HuH-7.5 (cell line): ENCODE measurements at places on chromosomes 5 and 9.

- DNase-seq, result no peak
Measured at GRCh38 chr5:154284433-154284832, 93.9 kb downstream of the GALNT10 start.

GRCh38 chr9:121399883-121400607, 30.0 kb upstream of the STOM start:
- peak; percentile 13 for DNase-seq

DNA sequence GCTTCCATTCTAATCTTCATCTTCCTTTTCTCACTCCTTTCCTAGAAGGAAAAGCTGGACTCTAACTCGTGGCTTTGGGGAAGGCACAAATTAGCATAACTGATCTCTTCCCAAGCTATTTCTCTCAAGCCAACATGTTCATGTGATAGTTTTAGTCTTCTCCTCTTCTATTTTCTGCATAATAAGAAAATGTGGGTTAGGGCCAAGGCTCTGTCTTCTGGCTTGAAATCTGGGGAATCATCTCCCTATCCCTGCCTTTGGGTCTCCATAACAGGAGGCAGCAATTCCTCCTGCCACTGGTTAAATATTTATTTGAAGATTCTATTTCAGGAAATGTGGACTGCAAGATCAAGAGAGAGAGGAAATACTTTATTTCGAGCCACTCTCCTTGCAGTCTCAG, 1669.6 kb downstream of the MAT2B start:
- no peak for DNase-seq

- DNase-seq, result no peak
Measured at GRCh38 chr5:68110264-68110663, 105.3 kb upstream of the PIK3R1 start.

- no peak for DNase-seq
Measured at GRCh38 chr9:134182554-134183085, 18.3 kb upstream of the RNU6ATAC start.

DNA sequence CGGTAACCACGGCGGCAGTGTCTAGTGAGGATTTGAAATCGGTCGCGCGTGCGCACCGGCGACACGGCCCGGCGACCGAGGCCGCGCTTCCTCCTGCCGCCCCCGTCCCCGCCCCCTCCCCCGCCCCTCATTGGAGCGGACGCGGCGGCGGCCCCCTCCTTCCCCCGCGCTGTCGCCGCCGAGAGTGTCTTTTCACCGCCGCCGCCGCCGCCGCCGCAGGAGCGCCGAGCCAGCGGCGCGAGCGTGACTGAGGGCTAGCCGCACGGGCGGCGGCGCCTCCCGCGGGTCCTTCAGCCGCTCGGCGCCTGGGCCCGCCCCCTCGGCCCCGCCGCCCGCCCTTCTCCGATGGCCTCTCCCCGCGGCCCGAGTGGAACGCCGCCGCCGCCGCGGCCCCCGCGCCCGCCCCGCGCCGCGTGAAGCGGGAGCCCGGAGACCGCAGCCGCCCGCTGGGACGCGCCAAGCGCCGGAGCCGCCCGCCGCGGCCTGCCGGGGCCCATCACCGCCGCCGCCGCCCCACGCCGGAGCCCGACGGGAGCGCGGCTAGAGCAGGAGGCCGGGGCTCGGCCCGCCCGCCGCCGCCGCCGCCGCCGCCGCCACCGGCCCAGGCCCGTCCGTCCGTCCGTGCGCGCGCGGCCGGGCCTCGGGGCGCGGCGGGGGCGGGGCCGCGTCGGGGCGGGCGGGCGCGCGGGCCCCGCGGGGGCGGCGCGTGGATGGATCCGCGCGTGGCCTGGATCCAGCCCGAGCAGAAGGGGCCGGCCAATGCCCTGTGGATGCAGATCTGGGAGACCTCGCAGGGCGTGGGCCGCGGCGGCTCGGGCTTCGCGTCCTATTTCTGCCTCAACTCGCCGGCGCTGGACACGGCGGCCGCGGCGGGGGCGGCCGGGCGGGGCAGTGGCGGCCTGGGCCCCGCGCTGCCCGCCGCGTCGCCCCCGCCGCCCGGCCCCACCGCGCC, at the start of gene TENT4A:
TSS of gene TENT4A (plus strand) at position 159 of the 952 bp plus-strand sequence. CDS start at position 711, 552 bp downstream.
- DNase-seq, result peak; percentile 96

DNA sequence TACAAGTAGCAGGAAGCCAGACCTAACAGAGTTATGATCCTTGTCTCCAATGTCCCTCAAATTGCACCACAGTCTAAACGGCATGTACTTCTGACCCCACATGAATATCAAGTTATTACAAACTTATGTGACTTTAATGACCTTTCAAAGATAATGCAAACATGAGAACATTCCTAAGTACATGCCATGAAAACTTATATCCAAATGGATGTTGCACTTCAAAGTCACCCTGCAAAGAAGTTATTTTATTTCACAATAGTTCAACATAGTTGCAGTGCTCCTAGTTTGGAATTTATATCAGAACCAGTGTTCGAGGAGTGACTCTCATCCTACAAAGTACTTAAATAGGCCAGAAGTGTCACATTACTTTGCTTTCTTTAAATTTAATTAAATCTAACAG, 41.2 kb upstream of the ITGA1 start:
- DNase-seq, result no peak

DNA sequence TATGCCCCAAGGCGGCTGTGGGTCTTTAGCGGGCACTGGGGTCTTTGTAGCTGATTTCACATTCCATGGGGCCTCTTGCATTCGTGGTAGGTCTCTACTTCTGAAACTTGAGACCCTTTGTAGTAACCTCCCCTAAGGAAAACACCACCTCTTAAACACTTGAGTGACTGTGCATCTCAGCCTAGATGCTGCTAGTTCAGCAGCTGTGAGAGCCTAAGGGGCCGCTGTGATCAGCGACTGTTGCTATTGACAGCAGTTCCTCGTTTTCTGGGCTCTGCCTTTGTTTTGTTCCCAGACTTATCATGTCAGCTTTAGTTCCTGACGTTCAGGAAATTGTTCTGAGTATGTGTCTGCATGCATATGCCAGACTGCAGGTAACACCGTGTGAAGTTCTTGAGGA, 171.2 kb downstream of the HSPA4 start:
- no peak for DNase-seq
